ENCODE measurements at places on chromosomes 3 and 15. TPM values are rescaled to one million over a fixed set of nuclear protein-coding genes. Genes with fewer than 3 reads are reported as not detected.

GRCh38 chr3:8777201-8777977, 8.0 kb upstream of the OXTR start:
- no peak for DNase-seq

DNA sequence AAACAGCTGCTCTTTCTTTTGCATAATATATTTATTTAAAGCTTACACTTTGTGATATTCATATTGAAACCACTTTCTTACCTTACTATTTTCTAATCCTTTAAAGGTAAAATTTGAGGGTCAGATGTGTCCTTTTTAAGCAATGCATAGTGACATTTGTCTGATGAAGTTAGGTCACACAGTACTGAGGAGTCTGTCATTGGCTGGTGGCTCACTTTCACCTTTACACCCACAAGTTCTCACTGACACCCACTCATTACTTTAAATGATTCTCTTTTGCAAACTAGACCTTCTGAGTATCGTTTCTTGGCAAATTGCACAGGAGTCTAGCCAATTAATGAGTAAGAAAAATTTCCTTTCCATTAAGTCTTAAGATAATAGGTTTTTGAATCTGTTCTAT, 758.3 kb upstream of the ARPP21 start:
- DNase-seq: no peak

- DNase-seq: peak; percentile 59
Observed at GRCh38 chr15:74127954-74128784, 2.2 kb upstream of the ISLR2 start.

DNA sequence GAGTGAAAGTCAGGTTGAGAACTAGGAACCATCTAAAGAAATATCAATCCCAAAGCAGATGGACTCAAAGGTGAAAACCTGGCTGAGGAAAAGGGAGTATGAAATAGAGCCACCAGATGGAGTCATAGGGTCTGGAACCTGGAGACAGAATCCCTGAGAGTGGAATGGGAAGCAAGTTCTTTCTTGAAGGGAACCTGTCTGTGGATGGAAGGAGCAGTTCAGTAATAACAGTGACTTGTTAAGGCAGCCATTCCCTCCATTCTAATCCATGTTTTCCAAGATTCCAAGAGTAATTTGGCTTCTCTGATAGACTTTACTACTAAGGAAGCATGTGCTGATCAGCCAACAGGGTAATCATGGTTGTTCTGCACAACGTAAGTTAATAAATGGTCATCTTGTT, 22.5 kb upstream of the AQP9 start:
- DNase-seq: no peak

The IGF2BP2 gene
- polyA plus RNA-seq: 1.9 TPM

- DNase-seq: no peak
Observed at GRCh38 chr3:178583963-178584575, 47.8 kb downstream of the KCNMB2 start.

DNA sequence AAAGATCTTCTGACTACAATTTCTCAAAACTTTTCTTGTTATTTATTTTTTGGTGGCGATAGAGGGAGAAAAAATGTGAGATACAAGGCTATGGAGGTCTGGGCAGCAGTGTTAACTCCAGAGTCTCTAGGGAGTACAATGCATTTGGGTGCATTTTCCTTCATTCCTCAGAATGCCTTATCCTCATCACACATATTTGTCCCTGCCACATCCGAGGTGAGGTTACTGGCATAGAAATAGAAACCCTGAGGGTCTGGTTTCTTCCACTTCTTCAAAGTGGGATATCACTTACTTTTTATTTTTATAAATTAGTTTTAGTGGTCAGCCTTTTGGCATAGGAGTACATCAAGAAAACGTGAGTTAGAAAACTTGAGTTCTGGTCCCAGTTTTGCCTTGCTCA, 150.4 kb downstream of the TIGIT start:
- DNase-seq: no peak

GRCh38 chr15:31455499-31455898, 128.9 kb downstream of the KLF13 start:
- no peak for DNase-seq

DNA sequence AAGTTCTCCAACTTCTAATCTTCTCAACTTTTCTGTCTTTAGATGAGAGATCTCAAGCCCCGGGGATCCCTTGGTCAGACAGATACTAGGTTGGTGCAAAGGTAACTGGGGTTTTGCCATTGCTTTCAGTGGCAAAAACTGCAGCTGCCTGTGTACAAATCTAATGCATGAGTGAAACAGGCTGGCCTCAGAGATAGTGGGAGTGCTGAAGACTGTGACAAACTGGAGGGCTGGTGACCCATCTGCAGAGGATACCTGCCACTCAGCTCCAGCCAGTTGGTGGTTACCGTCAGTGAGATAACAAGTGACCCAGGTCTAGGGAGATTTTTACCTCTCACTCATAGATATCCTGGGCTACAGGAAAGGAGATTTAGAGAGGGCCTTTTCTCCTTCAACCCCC, 85.7 kb downstream of the RYR3 start:
- no peak for DNase-seq

DNA sequence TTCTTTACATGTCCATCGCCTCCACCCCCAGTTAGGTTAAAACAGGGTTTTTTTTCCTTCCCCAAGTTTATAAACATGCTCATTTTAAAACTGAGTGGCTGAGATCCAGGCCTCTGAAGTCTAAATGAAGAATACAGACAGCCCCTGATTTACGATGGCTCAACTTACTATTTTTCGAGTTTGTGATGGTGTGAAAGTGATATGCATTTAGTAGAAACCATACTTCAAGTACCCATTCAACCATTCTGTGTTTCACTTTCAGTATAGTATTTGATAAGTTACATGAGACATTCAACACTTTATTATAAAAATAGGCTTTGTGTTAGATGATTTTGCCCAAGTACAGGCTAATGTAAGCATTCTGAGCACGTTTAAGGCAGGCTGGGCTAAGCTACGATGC, 30.5 kb upstream of the GNB5 start:
- DNase-seq: no peak

- DNase-seq: peak; percentile 53
Observed at GRCh38 chr3:159322322-159322939, 520.6 kb downstream of the MFSD1 start.

The TM4SF1 gene
- 44.2 TPM for polyA plus RNA-seq

- DNase-seq: no peak
Observed at GRCh38 chr3:46012246-46012645, 15.0 kb downstream of the XCR1 start.

DNA sequence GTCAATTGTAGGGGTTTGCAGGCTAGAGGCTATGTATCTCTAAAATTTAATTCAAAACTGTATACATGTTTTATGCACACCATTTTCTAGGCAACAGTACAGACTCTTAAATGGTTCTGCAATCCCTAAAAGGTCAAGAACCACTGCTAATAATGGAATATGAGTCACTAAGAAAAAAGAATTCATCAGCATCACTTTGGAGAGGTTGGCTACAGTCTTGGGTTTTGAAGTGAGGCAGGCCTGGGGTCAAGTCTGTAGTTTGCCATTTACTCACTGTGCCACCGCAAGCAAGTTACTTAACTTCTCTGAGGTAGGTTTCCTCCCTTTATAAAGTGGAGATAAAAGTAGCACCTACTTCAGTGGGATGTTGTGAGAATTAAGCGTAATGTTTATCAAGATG, 33.7 kb downstream of the THRB start:
- no peak for DNase-seq

GRCh38 chr3:141280690-141281089, 49.1 kb downstream of the PXYLP1 start:
- DNase-seq: no peak

- no peak for DNase-seq
Observed at GRCh38 chr15:69414701-69415167, 585 bp downstream of the KIF23 start.

GRCh38 chr3:131957980-131958379, 76.8 kb downstream of the CPNE4 start:
- DNase-seq: no peak

The MYLK gene
- 3.2 TPM for polyA plus RNA-seq

The SEMA3F gene
- polyA plus RNA-seq: 7.6 TPM

- no peak for DNase-seq
Observed at GRCh38 chr3:104564045-104564643, 802.6 kb upstream of the ALCAM start.

- no peak for DNase-seq
Observed at GRCh38 chr3:134643150-134643675, 7.6 kb downstream of the KY start.

DNA sequence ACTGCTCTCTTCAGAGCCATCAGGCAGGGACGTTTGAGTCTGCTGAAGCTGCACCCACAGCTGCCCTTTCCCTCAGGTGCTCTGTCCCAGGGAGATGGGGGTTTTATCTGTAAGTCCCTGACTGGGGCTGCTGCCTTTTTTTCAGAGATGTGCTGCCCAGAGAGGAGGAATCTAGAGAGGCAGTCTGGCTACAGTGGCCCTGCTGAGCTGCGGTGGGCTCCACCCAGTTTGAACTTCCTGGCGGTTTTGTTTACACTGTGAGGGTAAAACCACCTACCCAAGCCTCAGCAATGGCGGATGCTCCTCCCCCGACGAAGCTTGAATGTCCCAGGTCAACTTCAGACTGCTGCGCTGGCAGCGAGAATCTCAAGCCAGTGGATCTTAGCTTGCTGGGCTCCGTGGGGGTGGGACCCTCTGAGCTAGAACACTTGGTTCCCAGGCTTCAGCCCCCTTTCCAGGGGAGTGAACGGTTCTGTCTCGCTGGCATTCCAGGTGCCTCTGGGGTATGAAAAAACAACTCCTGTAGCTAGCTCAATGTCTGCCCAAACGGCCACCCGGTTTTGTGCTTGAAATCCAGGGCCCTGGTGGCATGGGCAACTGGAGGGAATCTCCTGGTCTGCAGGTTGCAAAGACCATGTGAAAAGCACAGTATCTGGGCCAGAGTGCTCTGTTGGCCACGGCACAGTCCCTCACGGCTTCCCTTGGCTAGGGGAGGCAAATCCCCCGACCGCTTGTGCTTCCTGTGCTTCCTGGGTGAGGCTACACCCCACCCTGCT, 21.1 kb upstream of the ST6GAL1 start:
- no peak for DNase-seq

DNA sequence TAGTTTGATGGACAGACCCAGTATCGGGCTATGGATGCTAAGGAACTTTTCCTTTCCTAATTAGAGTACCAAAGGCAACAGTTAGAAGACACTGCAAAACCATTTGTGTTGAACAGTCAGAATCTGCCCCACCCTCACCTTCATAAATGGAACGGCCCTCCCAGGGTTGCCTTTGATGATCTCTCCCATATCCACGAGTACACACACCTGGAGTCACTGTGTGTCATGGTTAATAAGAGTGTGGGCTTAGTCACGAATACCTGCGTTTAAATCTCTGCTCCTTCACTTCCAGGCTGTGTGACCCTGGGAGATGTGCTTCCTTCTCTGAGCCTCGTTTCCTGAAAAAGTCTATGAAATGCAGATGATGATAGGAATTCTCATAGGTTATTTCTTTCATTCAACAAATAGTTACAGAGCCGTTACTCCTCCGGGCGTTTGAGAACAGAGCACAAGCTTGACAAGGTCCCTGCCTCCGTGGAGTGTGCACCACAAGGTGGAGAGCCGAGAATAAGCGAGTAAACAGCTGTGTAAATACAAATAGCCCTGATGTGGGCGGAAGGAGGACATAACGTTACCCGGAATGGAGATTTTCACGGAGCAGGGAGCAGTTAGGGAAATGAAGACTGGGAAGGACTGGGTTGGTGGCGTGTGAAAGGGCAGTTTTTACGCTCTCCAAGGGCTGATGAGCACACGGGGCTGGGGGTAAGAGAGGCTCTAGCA, 6.7 kb downstream of the SLC51A start:
- DNase-seq: no peak

DNA sequence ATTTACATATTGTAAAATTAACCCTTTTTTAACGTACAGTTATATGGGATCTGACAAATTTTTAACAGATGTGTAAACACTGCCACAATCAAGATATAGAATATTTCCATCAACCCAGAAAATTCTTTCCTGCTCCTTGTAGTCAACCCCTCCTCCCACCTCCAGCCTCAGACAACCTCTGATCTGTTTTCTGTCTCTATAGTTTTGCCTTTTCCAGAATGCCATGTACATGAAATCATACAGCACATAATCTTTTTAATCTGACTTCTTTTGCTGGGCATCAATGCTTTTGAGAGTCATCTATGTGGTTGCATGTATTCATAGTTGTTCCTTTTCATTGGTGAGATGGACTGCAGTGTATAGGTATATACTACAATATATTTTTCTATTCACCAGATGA, 153.0 kb downstream of the SMAD6 start:
- no peak for DNase-seq

Data from psoas muscle (tissue), 8 donors.